ENCODE measurements at places on chromosomes 3 and 15.

- no peak for DNase-seq
These were observed 31.3 kb downstream of the SMAD3 start for GRCh38 chr15:67096546-67097294.

DNA sequence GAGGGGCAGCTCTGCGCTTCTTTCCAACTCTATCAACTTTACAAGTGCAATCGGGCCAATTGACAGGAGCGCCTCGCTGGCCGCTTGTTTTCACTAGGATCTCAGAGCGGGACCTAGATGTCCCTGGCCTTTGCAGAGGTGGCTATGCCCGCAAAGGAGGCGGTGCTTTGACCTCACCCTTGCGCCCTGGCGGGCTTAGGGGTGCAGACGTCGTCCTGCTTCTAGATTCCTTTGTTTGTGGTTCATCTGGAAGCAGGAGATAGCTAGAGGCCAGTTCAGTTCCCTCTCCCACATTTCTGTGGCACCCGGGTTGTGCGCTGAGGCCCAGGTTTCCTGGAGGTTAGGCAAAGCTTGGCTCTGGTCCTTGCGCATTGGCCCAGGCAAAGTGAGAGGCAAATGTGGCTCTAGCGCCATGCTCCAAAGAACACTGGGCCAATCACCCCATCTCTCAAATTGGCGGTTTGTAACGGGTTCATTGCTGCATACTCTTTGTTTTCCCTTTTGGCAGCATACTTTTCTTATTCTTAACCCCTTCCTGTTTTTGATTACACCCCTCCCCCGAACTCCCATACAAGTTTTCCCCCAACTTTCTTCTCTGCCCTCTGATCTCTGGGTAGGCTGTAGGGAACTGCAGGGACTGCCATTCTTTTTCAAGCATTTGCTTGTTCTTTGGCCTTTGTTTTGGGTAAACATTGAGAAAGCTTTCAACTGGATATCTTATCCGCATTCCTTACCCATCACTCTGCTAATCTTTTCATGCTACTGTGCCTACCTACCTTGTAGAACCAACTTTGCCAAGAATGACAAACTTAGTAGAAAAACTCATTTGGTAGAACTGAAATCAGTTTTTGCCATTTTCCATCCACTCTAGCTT lies 1.4 kb downstream of the PPM1L start:
- DNase-seq: no peak

- DNase-seq: no peak
These were observed 22.5 kb downstream of the LRRC28 start for GRCh38 chr15:99273801-99274200.

DNA sequence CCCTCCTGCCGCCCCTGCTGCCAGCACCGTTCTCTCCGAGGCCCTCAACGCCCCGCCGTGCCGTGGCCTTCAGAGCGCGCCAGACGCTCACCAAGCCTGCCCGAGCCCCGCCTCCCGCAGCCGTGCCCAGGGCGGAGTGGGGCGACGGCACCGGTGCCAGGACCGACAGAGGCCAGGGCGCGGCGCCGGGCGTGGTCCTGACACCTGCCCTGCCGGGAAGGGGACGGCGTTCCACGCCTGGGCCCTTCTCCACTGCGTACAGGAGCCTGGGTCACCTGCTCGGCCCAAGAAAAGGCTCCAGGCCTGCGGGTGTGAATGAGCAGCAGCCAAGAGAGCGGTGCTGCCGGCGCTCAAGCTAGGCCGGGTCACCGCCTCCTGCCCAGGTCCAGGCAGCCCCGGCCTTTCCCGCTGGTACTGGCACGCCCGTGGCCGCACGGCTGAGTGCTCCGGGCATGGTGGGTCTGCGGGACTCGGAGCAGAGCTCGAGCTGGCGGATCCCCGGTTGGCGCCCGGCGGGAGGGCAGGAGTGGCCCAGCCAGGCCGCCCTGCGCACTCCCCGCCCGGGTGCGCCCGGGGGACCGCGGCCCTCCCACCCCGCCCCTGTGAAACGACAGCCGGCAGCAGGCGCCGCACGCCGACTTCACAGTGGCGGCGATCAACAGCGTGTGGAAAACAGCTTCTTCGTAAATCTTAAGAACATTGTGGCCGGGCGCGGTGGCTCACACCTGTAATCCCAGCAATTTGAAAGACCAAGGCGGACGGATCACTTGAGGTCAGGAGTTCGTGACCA lies 4.2 kb downstream of the OCA2 start:
- DNase-seq: no peak

- DNase-seq: no peak
These were observed 273.9 kb downstream of the PDCD6IP start for GRCh38 chr3:34072297-34072696.

DNA sequence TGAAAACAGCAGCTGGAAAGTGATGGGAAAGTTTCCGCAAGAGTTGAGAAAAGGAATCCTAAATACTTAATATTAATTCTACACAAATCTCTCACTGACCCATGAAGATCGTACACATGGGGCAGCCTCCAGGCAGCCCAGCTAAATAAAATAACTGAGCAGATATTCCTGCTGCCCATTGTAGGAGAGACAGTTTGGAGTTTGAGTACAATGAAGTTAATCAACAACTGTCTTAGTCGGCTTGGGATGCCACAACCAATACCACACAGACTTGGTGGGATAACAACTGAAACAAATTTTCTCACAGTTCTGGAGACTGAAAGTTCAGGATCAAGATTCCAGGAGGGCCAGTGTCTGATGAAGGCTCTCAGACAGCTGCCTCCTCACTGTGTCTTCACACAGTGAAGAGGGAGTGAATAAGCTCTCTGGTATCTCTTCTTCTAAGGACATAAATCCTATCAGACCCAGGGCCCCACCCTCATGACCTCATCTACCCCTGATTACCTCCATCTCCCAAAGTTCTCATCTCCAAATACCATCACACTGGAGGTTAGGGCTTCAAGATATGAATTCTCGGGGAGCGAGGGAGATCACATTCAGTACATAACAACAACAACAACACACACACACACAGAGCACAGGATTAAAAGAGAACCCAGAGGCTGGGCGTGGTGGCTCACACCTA lies 9.7 kb downstream of the TRPM7 start:
- DNase-seq: no peak

GRCh38 chr3:56887402-56888025 lies 85.8 kb upstream of the ARHGEF3 start:
- DNase-seq: no peak

GRCh38 chr15:40850576-40851112 lies 6.8 kb downstream of the SPINT1 start:
- DNase-seq: peak; percentile 38

DNA sequence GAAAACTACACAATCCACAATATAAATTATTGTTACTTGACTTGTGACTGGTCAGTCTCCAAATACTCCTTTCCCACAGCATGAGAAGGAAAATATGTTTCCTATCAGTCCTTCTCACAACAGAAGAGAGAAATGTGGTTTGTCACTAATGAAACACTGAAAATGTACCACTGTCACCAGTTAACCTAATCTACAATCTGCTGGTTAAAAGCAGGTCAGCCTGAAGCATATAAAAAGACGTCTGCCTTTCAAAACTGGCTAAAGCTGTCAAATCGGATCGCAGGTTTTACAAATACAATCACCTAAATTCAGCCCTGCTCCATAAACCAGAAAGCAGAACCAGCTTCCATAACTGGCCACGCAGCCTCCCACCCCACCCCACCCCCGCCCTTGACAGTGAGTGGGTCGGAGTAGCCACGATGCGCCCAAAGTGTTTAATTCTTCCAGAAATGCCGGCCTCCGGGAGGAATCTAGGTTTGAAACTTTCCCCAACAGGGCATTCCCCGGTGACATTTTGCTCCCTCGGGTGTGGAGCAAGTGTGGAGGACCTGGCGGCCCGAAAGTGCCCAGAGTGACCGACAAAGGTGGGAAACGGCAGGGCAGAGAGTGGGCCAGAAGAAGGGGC lies 682 bp downstream of the ETFA start:
- no peak for DNase-seq

All from WERI-Rb-1 (cell line).